ENCODE measurements at places on chromosomes 11 and 22.
A peak's percentile ranks its signal among the peaks of the same experiment; 100 is the strongest.

DNA sequence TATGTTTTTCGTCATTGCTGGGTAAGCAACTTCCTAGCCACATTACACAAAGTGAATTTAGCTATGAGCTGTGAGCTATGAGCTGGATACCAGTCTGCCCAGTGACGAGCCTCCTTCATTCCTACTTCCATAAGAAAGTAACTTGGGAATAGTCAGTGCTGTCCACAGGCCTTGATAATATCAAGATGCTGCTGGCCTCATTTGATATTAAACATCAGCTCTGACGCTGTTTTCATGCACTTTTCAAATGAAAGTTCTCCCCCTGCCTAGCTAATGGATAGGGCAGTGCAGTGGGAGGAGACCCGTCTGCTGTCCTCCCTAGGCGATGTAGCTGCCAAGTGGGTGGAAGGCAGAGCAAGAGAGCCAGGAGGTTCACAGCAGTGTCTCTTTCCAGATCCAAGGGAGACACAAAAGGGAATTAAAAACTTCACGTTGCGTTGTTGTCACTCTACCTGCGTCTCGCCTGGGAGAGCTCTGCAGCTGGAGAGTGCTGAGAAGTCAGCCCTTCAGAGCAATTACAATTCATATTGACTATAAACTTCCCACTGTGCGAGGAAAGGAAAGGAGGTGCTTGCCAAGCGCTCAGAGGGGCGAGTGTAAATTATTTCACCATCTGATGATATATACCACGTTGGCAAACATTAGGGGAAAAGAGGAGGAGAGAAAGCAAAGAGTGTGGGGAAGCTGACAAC, 861.4 kb downstream of the NTM start:
- DNase-seq = no peak

DNA sequence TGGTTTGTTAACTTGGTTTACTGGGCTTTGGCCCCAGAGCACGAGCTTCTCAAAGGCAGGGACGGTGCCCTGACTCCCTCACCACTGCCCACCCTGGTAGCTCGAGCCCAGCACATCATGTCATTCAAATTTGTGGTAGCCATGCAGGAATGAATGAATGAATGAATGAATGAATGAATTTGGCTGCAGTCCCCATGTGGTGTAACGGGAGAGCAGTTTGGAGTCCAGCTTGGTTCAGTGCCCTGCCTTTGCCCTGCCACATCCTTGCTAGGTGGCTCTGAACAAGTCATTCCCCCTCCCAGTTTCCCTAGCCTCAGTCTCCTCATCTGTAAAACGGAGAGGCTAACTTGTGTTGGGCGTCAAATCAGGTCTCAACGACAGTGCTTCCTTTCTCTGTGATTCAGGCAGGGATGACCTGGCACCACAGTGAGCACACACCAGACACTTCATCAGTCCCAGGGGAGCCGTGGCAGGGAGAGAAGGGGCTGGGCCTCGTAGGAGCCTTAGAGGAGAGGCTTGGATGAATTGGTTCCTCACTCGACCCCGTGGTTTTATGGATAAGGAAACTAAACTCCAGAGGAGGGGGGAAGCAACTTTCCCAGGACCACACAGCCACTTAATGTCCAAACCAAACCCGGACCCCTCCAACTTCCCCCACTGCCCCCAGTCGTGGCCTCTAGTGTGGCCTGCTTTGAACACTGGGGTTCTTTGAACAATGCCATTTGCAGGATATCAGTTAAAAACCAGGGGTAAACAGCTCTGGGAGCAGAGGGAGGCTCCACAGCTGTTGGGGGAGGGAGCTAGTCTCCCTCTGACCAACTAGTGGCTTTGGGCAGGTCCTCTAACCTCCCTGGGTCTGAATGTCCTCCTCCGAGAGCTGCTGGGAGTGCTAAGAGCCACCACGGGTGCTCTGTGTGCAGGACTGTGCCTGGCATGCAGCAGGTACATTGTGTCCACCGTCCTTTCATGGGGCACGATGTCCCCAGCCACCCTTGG, 86.2 kb downstream of the CACNA1I start:
- no peak for DNase-seq

- peak; percentile 77 for DNase-seq
Observed at GRCh38 chr11:11798586-11799438, 43.0 kb upstream of the USP47 start.

- no peak for DNase-seq
Observed at GRCh38 chr22:47842119-47842518, 1079.7 kb downstream of the TBC1D22A start.

DNA sequence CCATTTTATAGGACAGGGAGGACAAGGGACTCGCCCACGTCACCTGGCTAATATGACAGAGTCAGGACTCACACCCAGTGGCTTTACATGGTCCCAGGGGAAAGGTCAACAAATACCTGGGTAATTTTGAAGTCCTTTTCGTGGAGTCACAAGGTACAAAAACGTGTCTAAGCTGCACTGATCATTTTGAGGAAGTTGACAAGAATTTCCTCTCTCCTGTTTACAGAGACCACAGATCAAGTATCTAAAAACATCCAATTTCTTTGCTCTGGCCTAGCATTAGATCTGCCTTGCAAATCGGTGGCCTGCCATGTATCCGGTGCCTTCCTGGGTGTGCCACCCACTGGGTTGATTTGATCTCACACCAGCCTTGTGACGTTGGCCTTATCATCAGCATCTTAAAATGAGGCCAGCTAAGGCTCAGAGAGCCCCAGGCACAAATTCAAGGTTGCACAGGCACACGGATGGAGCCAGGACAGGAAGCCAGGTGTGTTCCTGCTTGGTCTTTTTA, 17.6 kb downstream of the GDPD5 start:
- peak; percentile 50 for DNase-seq

DNA sequence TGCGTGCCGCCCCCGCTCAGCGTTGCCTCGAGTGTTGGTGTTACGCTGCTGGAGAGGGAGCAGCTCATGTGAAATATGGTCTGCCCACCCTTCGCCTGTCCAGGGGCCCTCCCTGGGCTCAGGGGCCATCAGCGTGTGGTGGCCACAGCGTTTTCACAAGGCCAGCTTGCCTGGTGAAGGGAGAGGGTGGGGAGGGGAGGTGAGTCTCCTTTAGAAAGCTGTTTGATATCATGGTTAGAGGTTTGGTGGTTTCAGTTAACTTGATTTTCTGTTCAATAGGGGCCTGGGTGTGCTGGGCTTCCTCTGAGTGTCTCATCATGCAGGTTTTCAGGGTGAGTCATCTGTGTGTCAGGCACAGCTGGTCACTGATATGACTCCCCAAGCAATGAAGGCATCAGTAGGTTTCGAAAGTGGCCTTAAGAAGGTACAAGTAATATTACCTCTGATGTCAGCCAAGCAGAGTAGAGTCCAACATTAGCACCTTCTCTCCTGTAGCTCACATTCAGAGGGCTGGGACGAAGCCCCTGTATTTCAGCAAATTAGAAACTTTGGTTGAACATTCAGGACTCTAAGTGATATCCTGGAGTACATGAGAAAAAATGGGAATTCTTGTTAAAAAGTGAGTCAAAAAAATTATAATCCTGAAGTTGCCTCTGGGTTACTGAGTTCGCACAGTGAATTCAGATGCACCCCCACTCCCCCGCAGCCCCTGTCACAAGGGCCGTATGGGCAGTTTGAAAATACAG, 172.5 kb downstream of the TBC1D22A start:
- peak; percentile 86 for DNase-seq

DNA sequence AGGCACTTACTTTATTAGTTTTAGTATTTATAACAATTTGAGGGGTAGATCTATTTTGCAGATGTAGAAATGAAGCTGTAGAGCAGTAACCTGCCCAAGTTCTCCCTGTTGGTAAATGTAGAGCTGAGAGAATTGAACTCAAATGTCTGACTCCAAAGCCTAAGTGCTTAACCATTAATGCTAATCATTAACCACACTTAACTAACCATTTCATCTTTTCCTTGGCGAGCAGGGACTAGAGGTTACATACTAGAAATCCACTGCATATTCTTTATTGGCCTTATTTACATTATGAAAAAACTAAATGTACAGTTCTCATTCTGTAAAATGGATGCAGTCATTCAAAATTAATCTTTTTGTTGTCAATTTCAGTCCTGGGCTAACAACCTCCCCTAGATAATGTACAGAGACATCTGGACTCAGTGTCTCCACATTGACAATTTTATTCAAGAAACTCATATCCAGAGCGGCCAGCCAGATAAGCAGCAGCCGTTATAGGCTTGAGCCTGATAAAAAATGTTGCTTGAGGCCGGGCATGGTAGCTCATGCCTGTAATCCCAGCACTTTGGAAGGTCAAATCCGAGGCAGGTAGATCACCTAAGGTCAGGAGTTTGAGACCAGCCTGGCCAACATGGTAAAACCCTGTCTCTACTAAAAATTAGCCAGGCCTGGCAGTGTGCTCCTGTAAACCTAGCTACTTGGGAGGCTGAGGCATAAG, 76.7 kb upstream of the PICALM start:
- DNase-seq = no peak

GRCh38 chr11:124197999-124198398, 14.9 kb downstream of the OR10D3 start:
- no peak for DNase-seq

GRCh38 chr11:9574622-9575259, 1.3 kb downstream of the WEE1 start:
- peak; percentile 37 for DNase-seq

DNA sequence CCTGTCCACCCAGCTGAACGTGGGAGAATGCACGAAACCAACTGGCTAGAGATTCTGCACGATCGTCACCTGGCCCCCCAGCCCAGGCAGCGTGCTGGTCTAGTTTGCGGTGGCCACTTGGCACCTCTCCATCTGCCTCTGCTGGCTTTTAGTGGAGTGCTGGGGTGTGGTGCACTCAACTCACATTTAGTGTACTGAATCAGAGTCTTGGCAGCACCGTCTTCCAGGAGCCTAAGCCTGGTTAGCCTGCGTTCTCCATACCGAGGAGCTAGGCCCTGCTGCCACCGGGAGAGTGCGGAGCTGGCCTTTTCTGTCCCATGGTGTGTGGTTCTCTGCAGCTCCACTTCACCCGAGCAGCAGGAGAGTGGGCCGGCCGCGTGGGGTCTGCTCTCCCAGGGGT, 2.8 kb downstream of the MRPL23 start:
- no peak for DNase-seq

- no peak for DNase-seq
Observed at GRCh38 chr11:9571763-9572115, 1.7 kb upstream of the WEE1 start.

DNA sequence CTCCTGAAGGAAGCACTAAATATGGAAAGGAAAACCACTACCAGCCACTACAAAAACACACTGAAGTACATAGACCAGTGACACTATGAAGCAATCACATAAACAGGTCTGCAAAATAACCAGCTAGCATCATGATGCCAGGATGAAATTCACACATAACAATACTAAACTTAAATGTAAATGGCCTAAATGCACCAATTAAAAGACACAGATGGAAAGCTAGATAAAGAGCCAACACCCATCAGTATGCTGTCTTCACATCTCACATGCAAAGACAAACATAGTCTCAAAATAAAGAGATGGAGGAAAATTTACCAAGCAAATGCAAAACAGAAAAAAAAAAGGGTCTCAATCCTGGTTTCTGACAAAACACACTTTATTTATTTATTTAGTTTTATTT, 171.7 kb downstream of the TTC28 start:
- no peak for DNase-seq

- DNase-seq = no peak
Observed at GRCh38 chr11:72317570-72317969, 73.6 kb upstream of the PHOX2A start.

DNA sequence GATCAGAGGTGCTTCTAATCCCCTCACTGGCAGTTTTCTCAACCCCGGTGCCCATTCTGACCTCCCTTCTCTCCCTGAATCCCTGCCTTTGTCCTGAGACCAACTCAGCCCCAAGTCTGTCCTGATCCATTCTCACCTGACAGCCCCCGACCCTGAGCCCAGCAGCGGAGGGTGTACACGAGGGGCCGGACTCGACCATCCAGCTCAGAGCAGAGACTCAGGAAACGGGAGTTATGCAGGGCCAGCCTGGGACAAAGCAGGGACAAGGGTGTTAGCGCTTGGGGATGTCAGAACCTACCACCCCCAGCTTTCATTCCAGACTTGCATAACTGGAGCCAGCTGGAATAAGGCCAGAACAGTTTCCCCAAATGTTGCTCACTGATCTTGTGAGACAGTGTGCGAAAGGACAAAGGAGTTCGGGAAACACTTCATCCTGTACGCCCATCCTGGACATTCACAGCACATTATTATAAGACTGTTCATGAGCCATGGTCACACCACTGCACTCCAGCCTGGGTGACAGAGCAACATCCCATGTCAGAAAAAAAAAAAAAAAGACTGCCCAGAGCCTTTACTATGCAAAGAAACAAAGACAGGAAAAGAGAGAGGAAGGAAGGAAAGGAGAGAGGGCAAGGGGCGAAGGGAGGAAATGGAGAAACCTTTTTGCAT, 3.5 kb upstream of the EEF1G start:
- DNase-seq = no peak

DNA sequence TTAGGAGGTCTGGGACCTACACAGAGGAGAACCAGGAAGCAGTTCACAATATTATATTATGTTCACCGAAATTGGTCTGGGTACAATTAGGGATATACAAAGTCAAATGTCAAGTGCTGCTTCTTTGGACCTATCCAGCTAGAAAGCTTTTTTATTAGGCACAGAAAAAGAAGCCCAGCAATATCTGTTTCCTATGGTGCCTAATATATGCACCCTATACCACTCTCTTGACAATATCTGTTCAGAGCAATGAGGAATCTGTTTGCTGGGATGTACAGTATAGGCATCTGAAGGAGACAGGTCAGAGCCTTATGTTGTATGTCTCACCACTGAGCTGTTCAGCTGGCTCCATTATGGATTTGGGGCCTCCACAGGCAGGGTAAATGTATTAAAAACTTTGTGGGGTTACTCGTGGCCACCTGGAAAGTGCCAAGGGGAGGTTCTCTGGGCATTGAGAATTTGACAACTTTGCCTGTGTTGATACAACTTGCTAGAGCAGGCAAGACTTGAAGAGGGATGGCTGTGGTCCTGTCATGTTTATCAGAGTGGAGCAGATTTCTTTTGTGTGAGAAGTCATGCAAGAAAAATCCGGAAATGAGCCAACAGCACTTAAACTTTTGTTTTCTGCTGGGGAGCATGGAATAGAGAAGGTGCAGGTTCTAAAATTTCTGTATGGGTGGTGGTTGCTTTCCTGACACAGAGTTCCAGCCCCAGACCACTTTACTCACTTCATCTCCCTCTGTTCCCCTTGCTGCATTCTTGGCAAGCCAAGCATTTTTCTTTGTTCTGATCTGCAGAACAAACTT, 10.1 kb downstream of the STIM1 start:
- DNase-seq = peak; percentile 75

DNA sequence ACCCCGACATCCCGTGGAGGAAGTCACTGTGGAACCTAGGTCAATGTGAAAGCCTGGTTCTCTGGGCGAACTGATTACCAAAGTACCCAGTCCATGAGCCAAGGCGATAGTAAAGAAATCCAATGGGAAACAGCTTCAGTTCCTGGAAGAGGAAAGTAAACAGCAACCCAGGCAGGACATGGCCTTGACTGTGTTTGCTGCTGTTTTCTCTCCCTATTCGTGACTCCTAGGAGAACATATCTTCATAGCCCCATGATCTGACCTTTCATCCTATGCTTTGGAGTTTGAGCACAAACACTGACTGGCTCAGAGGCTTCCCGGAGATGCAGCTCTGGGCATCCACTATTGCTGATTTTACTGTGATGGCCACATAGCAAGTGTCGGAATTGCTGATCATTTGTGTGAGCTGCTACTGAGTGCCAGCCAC, 45.1 kb downstream of the LRFN4 start:
- DNase-seq = no peak
